Activated naive CD4-positive, alpha-beta T cell treated with anti-CD3 and anti-CD28 coated beads for 36 hours (primary cell): ENCODE measurements at places on chromosomes 16 and 17. TPM values are rescaled to one million over a fixed set of nuclear protein-coding genes. Genes with fewer than 3 reads are reported as not detected.

- peak; percentile 34 for DNase-seq
Measured at GRCh38 chr17:46818929-46819859, 702 bp upstream of the WNT3 start.

GRCh38 chr17:57987581-57988300 lies at the start of gene VEZF1:
Gene VEZF1, minus strand, starts transcription at chr17:57988254. Its CDS starts 143 bp downstream, at chr17:57988111.
- DNase-seq, result peak; percentile 75

GRCh38 chr17:75720656-75721462 lies at the start of gene ITGB4:
Gene ITGB4, plus strand, starts transcription at chr17:75721459. Its CDS starts 3,245 bp downstream, at chr17:75724704.
- DNase-seq, result peak; percentile 68

GRCh38 chr17:40810494-40810893 lies 10.7 kb upstream of the KRT28 start:
- no peak for DNase-seq

DNA sequence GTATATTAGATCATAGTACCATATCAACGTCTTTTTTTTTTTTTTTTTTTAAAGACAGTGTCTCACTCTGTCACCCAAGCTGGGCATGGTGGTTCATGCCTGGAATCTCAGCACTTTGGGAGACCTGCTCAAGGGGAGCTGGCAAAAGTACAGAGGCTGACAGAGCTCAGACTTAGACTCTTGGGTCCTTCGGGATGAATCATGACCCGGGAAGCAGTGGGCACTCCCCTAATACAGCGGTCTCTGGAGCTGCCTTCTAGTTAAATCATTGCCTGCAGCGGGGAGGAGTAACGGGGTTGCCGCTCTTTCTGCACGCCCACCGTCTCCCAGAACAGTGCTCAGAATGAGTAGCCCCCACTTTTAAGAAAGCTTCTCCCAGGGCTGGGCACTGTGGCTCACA lies 174.4 kb downstream of the CPPED1 start:
- DNase-seq, result no peak

DNA sequence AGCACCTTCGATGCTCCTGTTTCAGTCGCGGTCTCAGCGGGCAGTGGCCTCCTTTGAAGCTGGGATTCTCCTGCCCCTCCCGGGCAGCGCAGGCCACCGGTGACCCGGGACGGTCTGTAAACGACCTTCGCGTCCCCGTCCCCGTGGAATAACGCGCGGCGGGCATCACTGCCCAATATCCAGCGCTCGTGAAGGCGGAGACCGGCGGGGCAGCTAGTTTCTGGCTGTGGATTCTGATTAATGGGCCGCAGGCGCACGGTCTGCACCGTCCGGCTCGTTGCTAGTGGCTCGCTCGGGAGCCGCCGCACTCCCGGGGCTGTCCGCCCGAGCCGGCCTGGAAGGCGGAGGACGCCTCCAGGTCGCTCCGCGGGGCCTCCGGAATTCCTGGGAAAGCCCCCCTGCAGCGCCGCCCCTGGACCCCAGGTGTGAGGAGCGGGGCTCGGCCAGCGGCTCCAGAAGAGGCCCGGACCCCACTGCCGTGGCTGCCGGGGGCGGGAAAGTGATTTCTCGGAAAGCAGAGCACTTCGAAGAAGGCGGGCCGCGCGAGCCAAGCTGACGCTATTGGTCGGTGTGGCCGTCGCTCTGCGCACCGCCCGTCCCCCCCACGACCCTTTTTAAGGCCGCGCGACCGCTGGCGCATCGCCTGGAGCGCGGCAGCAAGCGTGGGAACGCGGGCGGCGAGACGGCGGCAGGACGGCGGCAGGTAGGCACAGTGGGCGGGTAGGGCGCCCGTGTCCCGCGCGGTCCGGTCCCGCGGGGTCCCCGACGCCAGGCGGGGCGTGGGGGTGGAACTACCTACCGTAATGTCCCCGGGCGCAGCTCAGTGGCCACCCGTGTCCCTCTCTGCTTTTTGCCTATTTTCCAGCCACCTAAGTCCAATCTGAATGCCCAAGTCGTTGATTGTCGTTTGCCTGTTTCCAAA lies at the start of gene IRF8:
Gene IRF8 (plus strand): TSS at position 642 of the 922 bp plus-strand sequence. CDS start 3,854 bp downstream, outside the sequence.
- DNase-seq, result peak; percentile 88

GRCh38 chr16:10949424-10949970 lies 5.1 kb downstream of the CLEC16A start:
- peak; percentile 75 for DNase-seq

DNA sequence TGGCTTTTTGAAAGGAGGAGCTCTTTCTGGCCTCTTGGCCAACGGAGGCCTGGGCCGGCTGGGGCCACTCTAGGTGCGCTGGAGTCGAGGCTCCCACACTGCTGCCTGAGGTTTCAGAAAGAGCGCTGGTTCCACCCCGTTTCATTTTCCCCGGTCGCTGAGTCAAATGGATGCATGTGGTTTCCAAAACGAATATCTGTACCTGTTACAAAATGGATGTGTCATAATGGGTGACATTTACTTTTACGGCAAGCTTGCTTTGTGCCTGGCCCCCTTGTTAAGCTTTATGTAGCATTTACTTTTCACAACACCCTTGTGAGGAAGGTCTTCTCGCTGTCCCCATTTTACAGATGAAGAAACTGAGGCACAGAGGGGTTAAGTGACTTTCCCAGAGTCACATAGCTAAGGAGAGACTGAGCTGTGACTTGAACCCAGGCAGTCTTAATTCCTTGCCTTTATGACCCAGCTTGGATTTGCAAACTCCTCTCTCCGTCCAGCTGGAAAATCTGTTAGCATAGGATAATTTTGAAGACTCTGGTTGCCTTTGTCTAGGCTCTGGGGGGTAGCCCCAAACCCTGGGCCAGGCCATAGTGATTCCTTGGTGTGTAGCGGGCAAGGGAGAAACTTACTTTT lies 10.6 kb downstream of the KSR1 start:
- DNase-seq, result peak; percentile 94

DNA sequence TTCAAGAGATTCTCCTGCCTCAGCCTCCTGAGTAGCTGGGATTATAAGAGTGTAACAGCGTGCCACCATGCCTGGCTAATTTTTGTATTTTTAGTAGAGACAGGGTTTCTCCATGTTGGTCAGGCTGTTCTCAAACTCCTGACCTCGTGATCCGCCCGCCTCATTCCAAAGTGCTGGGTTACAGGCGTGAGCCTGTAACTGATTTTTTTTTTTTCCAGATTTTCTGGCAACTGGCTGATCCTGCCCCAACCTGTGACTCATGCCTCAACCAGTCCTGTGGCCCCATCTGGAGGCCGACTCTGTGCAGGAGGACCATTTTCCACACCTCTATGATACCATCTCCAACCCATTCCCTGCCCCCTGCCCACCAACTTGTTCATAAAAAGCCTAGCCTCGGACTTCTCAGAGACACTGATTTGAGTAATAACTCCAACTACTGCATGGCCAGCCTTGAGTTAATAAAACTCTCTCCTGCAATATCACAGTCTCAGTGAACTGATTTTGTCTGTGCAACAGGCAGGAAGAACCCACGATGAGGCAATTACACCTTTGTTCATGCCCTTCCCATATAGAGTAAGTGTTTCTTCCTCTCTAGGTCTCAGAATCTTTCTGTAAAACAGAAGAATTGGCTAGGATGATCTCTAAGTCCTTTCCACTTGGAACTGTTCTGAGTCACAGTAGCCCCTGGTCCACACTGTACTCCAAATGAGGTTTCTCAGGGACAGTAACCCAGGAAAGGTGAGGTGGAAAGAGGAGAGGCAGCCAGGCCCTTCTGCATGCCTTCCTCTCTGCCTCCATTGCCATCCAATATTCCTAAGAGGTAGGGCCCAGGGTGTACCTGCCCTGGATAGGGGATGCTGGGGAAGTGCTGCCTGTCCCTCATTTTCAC lies 8.8 kb upstream of the CNOT1 start:
- DNase-seq, result peak; percentile 14

- DNase-seq, result no peak
Measured at GRCh38 chr17:601244-601925, 113.3 kb downstream of the VPS53 start.

DNA sequence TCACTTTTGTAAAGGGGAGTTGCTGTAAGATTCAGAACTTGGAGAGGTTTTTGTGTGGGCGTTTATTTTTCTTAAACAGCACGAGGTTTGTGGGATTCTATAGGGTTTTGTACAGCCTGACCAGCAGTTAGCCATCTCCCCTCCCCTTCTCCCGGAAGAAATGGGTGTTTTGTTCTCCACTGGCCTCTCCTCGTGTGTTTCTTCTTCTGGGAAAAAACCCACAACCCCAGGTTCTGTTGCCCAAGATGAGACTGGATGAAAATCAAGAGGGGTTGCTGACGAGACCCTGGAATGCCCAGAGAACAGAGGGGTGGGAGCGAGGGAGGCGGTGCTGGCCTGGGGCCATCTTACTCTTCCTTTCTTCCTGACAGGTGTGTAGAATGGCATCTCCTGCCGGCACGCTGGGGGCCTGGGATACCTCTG lies 186.1 kb downstream of the MSI2 start:
- no peak for DNase-seq

GRCh38 chr16:22941970-22942501 lies 128.1 kb downstream of the HS3ST2 start:
- DNase-seq, result no peak

DNA sequence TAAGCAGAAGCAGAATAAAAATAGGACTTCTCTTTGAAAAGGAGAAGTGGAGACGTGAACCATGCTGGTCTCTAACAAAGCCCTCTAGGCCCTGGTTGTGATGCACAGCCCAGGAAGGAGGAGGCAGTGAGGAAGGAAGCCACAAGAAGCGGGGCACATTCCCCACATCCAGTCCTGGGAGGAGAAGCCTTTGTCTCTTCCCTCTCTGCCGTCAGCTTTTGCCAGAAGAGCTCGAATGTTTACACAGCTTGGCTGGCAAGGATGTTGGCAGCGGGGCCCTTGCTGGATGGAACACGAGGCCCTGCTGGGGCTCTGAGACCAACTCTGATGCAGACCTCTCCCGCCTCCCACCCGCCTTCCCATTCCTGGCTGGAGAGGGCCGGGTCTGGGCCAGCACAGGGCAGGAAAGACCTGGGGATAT lies 91.3 kb downstream of the MAF start:
- DNase-seq, result no peak

GRCh38 chr16:10509534-10510025 lies 70.8 kb downstream of the EMP2 start:
- DNase-seq, result peak; percentile 78

GRCh38 chr17:56597495-56597990 lies 4.0 kb downstream of the NOG start:
- peak; percentile 27 for DNase-seq

GRCh38 chr16:76121636-76122035 lies 155.6 kb upstream of the CNTNAP4 start:
- no peak for DNase-seq

DNA sequence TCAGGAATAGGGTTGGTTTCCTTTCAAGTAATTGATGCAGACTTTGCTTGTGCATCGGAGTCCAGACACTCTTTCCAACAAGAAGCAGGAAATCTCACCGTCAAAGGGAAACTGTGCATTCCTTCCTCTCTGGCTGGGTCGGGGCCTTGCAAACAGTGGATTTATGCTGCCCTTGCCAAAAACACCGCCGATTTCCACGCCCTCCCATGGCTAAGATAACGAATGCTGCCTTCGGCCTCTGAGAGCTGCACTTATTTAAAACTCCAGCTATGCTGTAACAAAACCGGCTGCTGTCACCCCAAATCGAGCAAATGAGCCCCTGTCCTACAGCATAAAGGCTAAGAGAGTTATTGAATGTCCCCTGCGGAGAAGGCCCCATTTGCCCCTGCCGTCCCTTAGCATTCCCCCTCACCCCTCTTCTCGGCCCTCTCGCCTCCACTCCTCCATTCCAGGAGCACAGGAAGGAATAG lies 275.5 kb upstream of the IRX5 start:
- no peak for DNase-seq

- no peak for DNase-seq
Measured at GRCh38 chr17:81110488-81111040, 54.7 kb upstream of the PVALEF start.

- DNase-seq, result no peak
Measured at GRCh38 chr17:19935169-19935568, 42.5 kb downstream of the AKAP10 start.

- DNase-seq, result no peak
Measured at GRCh38 chr16:85880861-85881260, 18.1 kb upstream of the IRF8 start.

- no peak for DNase-seq
Measured at GRCh38 chr17:41433586-41433985, 7.2 kb downstream of the KRT38 start.

DNA sequence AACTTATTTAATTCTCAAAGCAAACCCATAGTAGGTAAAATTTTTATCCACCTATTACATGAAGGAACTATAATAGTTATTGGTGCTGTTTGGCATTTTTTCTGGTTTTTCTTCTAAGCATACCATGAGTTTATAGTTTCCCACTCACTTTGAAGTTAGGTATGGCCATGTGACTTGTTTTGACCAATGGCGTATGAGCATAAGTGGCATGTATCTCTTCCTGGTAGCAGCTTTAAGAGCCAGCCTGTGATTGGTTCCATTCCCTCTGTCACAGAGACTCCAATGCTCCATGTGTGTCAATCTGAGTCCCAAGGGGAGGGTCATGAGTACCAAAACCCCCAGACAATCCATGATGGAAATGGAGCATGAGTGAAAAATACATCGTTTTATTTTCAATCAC lies 282.9 kb upstream of the N4BP1 start:
- no peak for DNase-seq

GRCh38 chr17:36072431-36073121 lies 8.5 kb downstream of the CCL18 start:
- peak; percentile 81 for DNase-seq

DNA sequence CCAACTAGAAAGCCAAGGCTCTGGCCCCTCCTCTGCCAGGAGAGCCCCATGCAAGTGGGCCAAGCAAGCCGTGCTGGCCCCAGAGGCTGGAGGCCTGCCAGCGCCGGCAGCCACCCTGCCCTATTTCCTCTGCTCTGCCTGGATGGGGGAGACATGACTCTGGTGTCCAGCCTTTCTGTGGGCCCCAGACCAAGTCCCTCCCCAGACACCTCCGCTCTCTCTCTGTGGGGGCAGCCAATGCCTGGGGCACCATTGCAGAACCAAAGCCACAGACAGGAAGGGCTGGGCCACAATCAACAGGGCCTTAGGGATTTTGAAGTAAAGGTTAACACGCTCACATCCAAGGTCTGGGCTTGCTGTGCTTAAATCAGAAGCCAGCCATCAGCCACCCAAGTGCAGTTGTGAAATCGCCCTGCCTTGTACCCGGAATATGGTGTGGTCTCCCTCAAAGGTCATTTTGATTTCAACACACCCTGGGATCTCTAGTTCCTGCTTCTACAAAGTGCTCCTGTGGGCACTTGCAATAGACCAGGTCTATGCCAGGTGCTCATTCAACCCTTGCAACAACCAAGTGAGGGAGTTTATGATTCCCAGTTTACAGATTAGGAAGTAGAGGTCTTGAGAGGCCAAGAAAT lies 63.5 kb upstream of the TEX2 start:
- DNase-seq, result no peak

Gene MT1A
- total RNA-seq, result not detected

Gene CSH1
- total RNA-seq, result not detected

Gene LRRC36
- not detected for total RNA-seq

Gene NQO1
- total RNA-seq, result 11.6 TPM

Gene SLC47A1
- 0.33 TPM for total RNA-seq

Gene KRTAP1-5
- total RNA-seq, result not detected

Gene PRRT2
- 0.83 TPM for total RNA-seq

Gene CTRB2
- total RNA-seq, result not detected
